ENCODE measurements at places on chromosomes 5 and 9. TPM values are rescaled to one million over a fixed set of nuclear protein-coding genes. Genes with fewer than 3 reads are reported as not detected.

The SVEP1 gene
- total RNA-seq, result not detected

The DPYSL3 gene
- 0.16 TPM for total RNA-seq

The BAAT gene
- not detected for total RNA-seq

The KCNV2 gene
- not detected for total RNA-seq
